Fibroblast of lung (primary cell): ENCODE measurements at places on chromosomes 16 and 17. TPM values are rescaled to one million over a fixed set of nuclear protein-coding genes. Genes with fewer than 3 reads are reported as not detected.

TBC1D3E gene
- polyA plus RNA-seq: not detected in 2 replicates

DNA sequence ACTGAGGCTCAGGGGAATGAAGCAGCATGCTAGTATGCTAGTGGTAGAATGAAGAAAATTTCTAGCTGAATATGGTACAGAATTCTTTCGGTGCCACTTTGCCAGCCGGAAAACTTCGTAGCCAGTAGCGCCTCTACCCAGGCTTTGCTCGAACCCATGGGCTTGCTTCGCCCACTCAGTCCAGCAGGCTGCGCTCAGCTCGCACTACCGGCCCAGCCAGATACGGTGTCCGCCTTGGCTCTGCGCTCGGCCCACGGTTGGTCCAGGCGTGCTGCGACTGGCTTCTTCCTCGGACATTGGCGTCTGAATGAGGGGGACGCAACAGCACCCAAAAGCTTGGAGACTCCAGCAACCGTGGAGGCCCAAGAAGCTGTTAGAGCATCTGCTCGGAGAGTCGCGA, 372.5 kb upstream of the CDH8 start:
- no peak for DNase-seq

DNA sequence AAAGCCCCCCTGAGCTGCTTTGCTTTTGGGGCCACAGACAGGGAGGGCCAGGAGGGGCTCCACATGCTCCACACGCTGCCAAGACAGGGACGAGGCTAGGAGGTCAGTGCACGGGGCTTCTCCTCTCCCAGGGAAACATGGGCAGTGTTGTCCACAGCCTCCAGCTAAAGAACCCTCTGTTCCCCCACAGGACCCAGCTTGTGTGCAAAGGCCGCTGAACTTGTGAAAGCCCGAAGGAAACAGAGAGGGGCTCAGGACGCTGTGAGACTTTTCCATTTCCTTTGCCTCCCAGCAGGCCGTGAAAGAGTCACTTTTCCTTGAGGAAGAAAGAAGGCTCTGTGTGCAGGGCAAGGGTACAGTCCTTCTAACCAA, 9.7 kb downstream of the CDRT4 start:
- no peak for DNase-seq

- no peak for DNase-seq
Observed at GRCh38 chr16:86843812-86844211, 265.5 kb downstream of the FOXL1 start.

DNA sequence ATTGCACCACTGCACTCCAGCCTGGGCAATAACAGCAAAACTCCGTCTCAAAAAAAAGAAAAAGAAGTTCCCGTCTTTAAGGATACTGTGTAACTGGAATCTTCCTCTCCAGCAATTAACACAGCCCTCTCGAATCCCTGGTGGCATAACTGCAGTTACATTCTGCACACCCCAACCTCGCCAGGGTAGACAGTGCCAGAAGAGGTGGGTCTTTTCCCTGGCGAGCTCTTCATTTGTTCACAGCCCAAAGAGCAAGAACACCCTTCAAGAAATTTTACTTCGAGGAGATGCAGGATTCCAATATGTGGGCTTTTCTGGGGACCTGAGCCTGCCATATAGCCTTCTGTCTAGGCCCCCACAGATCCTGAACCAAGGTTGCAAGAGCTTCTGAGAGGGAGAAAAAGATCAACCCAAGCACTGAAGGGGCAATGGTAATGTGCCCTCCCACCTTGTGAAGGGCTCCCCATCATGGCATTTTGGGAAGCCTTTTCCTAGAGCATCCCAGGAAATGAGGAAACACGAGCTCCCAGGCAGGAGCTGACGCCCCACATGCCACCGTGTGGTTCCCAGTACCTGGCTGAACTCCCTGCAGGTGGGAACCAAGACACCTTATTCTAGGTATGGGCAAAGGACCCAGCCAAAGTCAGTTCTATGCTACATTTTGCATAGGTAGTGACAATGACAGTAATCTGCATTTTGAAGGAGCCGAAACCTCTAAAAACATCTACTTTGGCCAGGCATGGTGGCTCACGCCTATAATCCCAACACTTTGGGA, 26.9 kb downstream of the TK2 start:
- DNase-seq: no peak

DNA sequence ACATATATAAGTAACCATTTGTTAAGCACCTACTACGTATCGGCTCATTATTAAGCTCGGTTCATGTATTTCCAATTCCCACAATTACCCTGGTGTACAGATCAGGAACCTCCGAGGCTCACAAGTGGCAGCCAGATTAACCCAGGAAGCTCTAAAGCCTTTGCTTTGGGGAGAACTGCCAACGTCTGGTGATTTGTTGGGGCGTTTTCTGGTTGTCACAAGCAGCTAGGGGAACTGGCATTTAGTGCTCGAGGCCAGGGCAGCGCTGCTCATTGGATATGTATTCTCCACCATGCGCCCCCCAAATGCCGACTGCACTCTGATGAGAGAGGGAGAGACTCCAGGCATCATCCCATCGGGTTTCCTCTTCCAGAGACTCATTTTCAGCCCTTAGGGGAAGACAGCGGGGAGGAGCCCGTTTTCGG, 541 bp downstream of the ZNF18 start:
- DNase-seq: peak; percentile 48
